ENCODE measurements at places on chromosomes 2 and 18.

GRCh38 chr2:213247566-213247965, 36.7 kb upstream of the SPAG16 start:
- DNase-seq, result no peak

GRCh38 chr2:174014011-174014698, 49.0 kb upstream of the SP3 start:
- DNase-seq, result no peak

DNA sequence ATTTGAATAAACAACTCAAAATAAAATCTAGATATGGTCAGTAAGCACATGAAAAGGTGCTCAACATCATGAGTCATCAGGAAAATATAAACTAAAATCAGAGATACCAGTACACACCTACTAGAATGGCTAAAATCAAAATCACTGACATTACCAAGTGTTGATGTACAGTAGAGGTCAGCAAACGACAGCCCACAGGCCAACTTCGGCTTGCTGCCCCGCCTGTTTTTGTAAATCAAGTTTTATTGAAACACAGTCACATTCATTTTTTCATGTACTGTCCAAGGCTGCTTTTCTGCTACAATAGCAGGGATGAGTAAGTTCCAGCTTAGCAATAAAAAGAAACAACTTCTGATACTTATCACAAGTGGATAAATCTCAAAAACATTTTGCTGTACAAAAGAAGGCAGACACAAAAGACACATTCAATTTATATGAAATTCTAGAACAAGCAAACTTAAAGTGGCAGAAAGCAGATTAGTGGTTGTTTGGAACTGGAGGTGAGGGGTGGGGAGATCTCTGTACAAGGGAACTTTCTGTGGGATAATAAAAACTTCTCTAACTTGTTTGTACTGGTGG, 32.1 kb downstream of the TRAK2 start:
- DNase-seq, result no peak

DNA sequence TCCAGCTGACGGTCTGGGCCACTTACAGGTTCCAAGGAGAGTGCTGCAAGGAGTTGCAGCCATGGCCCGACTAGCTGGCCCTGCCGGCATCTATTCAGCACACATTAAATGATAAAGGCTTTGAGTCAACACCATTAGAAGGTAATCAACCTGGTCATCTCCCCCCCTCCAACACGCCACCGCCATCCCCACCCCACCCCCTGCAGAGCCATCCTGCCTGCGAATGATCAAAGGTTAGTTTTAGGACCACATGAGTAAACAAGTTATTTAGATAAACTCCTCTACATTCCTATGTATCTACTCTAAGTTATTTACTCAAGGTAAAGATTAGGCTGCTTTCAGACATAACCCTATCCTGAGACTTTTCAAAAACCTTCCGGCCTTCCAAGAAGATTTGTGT, 349.3 kb upstream of the SLC39A10 start:
- DNase-seq, result no peak

GRCh38 chr18:78996741-78997490, 17.3 kb downstream of the SALL3 start:
- DNase-seq, result no peak

DNA sequence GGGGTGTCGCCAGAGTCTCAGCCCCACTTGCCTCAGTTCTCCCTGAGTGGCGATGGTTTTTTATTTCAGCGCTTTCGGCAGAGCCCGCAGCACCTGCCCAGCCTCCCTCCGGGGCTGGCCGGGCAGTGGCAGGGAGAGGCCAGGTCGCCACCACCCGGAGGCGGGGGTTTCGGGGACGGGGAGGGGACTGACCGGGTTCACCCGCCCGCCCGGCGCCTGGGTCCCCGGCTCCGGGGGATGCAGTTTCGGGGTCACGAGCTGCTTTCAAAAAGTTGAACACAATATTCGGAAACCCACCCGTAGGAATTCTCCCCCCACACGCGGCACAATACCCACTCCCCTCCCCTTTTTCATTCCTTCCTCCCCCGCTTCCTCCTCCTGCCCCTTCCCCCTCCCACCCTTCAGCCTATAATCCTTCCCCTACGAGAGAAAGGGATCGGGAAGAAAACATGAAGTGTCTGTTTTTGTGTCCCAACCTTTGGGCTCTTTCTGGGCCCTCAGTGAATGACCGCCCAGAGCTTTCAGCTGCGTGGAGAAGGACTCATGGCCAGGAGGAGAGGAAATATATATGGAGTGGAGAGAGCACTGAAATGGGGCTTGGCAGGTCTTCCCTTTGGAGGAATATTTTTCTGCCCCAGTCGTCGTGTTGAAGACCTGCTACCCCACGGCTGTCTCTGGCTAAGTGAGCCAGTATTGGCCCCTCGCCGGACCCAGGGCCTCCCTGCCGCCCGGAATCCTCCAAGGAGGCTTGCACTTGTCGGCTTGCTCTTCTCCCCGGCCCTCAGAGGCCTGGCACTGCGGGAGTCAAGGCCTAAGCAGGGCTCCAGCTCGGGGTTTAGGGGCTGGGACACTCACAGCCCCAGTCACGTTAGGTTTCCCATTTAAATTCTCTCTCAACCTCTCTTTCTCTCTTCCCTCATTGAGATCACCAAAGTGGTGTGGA, 2.1 kb upstream of the SIX3 start:
- no peak for DNase-seq

Data from caudate nucleus (tissue), 63 donors.